ENCODE measurements at places on chromosomes 11 and 22.

DNA sequence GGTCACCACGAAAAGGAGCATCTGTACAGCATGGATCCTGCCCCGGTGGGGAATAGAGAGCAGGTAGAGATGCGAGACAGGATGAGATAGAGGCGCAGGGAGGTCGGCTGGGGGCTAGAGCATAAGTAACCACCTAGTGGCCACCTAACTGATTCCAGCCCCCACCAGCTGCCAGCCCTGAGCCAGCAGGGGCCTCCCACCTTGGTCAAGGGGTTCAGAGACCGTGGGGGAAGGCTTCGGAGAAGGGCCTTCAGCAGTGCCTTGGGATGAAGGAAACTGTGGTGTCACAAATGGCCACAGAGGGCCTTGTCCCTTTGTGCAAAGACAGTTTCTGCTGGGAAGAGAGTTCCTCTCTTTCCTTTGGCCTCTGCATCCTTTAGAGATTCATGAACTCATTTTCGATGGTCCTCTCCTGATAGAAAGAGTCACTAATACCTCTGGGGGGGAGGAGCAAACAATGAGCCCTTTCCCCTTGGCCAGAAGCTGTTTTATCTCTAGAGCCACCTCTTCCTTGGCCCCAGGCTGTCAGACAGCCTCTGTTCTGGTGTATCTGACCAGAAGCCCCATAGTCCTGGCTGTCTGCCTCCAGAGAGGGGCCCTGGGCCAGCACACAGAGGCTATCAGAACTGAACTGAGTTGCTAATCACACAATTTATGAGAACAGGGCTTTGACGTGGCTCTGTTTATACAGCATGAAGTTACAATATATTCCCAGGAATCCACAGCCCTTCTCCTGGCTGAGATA is 146.0 kb downstream of the PARVA start:
- DNase-seq, result no peak

GRCh38 chr22:38607680-38608079 is 37.7 kb upstream of the DMC1 start:
- DNase-seq, result no peak

DNA sequence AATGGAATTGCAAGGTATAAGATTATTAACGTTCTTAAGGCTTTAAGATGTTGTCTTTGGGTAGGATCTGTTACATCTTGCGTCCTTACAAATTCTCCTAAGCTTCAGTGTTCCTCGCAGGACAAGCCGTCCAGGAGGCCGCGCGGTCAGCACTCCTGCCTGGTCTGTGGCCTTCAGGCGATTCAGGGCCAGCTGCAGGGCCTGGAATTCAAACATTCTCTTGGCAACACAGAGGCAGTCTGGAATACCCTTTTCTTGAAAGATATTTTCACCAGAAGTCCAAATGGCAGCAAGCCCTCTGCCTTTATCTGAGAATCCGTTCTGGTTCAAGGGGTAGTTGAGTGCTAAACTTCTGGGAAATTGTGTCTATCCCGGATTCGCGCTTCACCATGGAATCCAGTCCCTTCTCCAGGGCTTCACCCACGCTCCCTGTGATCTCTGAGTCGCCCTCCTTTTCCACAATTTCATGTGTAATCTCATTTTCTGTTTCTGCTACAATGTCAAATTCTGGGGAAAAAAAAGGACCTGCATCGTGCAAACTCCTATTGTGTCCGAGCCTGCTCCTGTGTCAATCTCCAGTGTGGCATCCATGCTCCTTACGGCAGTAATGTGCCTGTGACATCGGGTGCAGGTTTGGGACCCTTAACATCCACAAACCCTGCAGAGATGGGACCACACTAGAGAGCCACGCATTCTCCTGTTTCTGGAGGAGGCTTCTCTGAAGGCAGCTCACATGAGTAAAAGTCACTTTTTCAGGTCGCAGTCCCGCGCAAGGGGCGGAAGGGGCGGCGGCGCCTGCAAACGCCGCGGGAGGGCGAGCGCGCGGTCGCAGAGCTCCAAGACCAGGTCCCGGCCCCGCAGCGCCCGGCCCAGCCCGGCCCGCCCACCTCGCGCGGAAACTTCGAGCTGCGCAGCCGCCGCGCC is 25.4 kb upstream of the SORL1 start:
- no peak for DNase-seq

- DNase-seq, result no peak
Observed at GRCh38 chr11:129557421-129557820, 181.8 kb downstream of the BARX2 start.

DNA sequence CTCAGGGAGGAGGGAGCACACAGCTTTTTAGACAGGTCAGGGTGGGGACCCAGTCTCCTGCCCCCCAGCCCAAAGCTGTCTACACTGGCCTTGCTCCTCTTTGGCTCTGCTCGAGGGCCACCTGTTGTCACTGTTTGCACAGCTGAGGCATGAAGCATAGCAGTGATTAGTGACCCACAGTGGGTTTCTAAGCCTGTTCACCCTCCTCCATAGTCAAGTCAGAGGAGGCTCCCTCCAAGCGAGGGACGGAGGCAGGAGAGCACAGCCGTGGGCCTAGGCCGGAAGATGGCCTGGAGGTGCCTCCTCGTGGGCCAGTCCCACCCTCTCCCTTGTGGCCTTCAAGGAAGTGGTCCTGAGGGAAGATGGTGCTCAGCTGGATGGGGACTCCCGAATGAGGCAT is 241.1 kb downstream of the GRIK4 start:
- DNase-seq, result no peak

DNA sequence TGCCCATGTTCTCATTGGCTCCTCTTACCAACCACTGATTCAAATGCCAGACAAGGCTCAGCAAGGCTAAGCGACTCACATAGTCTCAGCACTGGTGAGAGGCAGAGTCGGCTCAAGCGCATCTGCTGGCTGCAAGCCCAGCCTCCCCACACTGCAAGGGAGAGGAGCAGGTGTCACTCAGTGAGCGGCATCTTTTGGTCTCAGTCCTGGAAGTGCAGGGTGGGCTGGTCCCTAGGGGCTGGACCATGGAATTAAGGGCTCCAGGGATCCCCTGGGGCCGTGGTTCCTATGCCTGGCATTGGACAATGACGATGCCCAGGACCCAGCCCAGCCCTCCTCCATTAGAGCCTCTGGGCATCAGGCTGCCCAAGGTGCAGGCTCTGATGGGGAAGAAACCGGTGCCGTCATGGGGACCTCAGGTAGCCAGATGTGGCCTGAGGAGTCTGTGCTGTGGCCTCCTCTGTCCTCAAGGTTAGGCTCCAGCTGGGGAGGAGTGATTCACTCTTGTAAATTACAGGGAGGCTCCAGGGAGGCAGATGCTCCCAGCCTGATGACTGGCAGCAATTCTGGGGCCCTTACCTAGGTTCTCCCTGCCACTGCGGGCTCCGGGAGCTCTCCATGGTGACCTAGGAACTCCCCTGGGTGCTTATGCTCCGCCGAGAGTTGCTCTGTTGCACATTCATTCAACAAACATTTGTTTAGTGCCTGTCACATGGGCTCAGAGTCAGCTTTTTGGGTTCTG is 28.0 kb downstream of the FADS2 start:
- no peak for DNase-seq

DNA sequence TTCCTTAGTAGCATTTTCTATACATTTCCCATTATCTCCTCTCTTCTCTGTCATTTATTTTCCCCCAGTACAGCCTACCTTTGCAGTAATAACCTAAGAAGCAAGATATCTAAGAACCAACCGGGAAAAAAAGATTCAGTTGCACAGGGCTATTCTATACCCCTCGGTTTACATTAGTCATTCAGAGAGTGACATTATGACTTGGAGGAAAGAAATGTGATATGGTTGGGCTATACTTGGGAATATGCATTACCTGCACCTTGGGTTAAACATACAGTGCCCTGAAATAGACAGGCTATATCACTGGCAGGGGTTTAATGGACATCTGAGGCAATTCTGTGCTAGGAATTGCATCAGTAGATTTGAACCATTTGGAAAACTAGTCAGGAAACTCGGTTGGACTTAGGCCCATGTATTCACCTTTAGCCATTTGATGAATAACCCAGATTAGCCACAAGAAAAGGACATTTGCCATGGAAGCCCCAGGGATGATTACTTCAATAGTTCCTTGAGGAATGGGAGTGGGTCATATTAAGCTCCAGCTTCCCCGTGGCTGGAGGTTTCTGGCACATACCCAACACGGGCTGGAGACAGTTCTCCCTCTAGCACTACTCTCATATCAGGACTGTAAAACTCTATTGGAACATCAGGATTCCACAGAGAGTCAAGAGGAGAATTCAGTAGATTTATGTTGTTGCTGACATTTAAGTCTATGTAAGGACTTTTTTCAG is 973.2 kb downstream of the NTM start:
- DNase-seq, result no peak

GRCh38 chr11:3786781-3787428 is 10.4 kb downstream of the NUP98 start:
- DNase-seq, result no peak

DNA sequence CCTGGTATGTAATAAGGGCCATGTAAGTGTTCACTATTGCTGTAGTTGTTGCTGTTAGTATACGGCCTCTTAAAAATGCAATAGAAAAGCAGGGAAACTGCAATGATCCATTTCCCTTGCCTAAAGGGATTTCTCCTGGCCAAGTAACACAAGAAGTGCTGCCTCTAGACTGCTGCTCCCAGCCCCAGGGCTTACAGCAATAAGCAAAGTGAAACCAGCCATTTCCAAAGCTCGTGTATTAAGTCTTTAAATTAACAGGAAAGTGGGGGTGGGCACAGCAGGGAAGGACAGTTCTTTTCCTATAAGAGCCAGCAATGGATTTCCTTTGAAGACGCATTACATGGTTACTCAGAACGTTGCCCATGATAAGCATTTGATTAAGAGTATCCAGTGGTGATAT is 36.9 kb upstream of the WT1 start:
- DNase-seq, result no peak

DNA sequence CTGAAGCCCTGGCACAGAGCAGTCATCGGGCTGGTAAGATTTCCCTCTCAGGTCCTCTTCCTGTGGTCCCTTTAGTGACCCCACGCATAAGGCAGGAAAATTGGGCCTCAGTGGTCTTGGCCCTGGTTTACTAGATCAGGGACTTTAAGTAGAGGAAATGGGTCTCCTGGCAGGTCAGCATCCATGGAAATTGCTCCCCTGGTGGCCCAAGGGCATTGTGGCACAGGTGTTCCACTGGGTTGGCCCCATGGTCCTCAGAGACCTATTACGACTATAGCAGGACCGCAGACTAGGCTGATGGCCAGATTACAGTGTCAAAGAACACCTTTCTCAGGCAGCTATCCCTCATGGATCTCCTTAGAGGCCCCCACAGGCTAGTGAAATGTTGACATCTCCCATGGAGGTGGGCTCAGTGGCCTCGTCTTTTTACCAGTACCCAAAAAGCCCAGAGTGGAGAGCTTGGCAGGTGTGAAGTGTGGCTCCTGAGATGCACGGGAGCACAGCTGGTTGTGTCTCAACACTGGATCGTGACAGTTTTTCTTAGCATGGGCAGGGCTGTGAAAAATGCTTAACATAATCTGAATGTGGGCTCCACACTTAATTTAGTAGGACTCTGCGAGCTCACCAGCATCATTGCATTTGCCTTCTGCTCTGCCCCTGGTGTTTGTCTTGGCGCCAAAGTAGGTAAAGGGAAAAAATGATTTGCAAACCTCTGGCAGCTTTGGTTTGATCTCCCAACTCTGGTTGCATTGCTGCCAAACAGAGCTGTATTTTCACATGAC is 74.2 kb downstream of the ZBTB16 start:
- DNase-seq, result no peak

- DNase-seq, result no peak
Observed at GRCh38 chr11:1564535-1565172, 7.4 kb downstream of the DUSP8 start.

Measured in Caki2 (cell line).